ENCODE measurements at places on chromosomes 6 and 20.

DNA sequence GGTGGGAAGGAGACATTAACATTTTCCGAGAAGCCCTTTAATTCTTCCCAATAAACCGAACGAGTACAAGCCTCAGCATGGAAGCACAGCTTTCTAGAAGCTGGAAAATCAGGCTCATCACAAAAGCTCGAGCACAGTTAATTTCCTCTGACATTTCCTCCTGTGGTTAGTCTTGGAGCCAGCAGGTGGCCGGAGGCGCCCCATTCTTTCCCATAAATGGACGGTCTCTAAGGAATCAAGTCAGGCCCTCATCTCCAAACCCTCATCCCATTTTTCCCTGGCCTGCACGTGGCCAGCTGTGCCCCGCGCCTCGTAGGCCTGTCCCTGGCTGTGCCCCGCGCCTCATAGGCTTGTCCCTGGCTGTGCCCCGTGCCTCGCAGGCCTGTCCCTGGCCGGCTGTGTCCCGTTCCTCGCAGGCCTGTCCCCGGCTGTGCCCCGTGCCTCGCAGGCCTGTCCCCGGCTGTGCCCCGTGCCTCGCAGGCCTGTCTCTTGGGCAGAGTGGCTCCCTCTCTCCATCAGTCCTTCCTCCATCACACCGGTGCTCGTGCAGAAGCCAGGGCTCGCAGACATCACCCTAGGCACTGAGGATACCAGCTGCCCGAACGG lies 19.7 kb upstream of the NTSR1 start:
- peak; percentile 50 for DNase-seq

- no peak for DNase-seq
Measured at GRCh38 chr6:56073761-56074160, 173.6 kb downstream of the COL21A1 start.

DNA sequence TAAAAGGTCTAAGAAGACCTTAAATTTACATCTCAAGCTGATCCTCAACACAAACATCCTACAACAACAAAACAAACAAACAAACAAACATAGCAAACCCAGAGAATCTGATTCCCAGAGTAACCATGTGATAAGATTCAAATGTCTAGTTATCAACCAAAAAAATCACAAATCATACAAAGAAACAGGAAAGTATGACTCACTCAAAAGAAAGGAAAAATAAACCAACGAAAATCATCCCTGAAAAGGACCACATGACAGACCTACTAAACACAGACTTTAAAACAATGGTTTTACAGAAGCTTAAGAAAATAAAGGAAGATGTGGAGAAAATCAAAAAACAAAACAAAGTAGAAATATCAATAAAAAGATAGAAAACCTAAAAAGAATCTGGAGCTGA lies 18.1 kb downstream of the VNN1 start:
- DNase-seq: no peak

- no peak for DNase-seq
Measured at GRCh38 chr6:90976341-90976740, 389.5 kb upstream of the MAP3K7 start.

GRCh38 chr6:12324099-12324498 lies 33.9 kb downstream of the EDN1 start:
- DNase-seq: peak; percentile 52

GRCh38 chr6:11009353-11009752 lies 34.8 kb downstream of the ELOVL2 start:
- peak; percentile 38 for DNase-seq

DNA sequence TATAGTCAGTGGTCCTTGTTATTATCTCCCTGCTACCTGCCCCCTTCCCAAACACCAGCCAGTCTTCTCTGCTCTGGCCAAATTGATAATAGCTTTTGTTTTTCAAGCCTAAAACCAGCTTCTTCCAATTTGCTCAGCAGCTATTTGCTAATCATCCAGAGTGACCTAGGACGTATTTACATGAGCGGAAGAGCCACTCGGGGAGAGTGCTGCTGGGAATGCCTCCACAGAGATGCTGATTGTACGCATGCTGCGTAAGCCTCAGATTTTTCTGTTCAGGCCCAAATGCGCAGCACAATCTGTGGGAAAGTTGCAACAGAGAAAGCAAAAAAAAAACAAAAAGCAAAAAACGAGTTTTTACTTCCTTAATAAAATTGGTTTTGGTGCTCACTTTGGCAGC lies 24.4 kb upstream of the ID1 start:
- DNase-seq: no peak

DNA sequence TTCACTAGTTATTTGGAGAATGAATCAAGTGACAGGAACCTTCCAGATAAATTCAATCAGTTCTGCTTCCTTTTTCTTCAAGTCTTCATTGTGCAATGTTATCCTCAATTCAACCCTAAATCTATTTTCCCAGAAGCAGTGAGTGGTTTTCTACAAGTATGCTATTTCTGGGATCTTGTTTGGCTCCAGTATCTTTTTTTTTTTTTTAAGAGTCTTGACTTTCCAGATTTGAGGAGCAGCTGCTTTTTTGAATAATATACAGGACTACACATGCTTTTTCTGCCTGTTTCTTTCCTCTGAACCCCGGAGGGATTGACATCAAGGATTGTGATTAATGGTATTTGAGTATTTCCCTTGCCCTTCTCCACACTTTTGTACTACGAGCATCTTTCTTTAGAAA lies 339.2 kb upstream of the JAG1 start:
- no peak for DNase-seq

DNA sequence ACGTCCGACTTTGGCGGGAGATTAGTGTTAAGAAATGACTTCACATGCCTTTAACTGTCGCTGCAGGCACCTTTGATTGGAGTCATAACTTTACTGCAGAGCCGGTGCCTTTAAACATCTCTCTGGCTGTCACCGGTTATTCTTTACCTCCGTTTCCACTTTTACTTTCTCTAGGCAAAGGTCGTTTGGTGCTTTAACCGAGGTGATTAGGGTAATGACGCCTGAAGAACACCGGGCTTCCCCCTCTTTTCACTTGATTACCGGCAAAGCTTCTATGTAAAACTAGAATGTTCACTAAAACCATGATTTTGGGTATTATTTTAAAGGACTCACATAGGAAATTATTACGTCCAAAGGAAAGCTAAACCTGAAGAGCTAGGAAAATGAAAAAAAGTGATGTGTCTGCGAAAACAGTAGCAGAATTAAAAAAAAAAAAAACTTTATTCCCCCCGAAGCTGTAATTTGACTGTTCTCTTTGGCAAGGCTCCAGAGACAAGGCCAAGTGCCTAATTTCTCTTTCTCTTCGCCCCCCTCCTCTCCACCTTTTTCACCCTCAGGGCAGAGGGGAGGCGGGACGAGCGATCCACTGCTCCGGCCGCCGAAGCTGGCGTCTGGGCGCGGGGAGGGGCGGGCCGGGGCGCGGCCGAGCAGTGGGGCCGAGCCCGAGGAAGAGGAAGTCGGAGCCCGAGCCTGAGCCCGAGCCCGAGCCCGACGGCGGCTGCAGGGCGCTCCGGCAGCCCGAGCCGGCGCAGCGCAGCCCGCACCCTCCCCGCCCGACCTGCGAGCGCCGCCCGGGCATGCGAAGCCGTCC lies at the start of gene PLEKHG1:
TSS of gene PLEKHG1 (plus strand) at position 687 of the 811 bp plus-strand sequence. CDS start 133,797 bp downstream, outside the sequence.
- DNase-seq: peak; percentile 15

DNA sequence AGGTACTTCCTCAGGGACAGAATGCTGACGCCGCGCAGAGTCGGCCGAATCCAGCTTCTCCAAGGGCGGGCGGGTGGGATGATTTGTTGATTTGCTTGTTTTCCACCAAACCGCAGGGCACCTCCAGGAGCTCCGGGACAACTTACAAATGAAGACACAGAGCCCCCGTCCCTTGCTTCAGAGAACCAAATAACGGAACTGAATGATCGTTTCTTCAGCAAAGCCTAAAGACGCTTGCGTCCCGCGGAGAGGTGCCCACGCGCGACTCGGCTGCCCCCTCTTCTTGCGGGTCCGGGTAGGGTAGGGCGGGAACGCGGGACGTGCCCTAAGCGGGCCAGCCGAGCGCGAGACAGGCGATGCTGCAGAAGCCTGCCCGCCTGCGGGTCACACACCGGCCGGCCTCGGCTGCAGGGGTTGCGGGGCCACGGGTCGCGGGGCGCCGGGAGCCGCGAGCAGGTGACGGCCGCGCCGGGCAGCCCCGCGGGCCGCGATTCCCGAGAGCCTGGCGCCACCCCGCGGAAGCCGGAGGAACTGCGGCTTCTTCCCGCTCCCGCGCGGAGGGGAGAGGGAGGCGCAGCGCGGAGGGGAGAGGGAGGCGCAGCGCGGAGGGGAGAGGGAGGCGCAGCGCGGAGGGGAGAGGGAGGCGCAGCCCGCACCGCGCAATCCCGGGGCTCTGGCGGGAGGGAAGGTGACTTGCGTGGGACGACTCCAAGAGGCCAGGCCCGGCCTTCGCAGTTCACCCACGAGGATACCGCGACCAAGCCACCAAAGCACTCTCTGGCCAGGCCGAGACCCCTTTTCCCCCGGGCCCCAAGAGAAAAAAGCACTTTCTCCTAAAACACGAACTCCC lies 7.7 kb upstream of the FOXF2 start:
- DNase-seq: peak; percentile 87

- no peak for DNase-seq
Measured at GRCh38 chr6:169763881-169764280, 12.5 kb downstream of the ERMARD start.

DNA sequence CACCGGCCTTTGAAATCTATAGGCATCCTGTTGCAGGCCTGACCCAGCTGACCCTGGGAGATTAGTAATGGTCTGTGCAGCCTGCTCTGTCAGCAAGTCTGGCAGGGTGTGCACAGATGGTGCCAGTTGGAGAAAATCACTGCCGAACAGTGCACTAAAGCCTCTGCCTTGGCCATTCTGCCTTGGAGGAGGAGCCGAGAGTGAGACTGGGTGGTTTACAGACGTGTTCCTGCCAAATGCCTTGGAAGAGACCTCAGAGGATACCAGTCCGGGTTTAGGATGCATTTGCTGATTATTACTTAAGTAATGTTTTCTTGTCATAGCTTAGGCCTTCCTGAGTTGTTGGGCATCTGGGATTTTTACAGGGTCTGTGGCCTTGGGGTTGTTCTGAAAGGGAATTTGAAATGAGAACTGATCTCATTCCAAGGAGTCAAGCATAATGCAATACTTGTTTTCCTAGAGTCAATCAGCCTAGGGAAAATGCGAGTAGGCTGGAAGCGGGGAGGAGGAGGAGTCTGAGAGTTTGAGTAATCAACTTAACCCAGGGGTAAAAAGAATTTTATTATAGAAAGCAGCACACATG lies 292.1 kb downstream of the SOX4 start:
- DNase-seq: peak; percentile 38

- DNase-seq: peak; percentile 16
Measured at GRCh38 chr6:116557893-116558292, 4.3 kb downstream of the CALHM4 start.

DNA sequence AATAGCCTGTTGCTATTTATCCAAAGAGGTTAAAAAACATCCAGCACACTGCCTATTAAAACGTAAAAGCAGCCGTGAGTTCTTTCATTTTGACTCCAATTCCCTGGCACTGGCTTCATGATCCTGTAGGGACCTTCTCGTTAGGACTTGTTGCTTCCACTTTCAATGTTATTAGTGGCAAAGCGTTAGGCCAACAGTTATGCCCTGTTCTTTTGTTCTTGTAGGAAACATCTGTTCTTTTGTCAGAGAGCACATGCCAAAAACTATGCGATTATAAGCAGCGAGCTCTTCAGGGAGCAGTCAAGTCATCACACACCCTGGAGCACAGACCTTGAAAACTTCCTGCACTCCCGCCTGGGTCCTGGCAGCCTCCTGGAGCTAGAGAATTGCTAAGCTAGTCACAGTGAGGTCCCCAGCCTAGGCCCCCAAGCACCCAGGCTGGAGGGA lies 609.5 kb upstream of the ARID1B start:
- DNase-seq: no peak

GRCh38 chr6:53321701-53322100 lies 27.0 kb downstream of the ELOVL5 start:
- no peak for DNase-seq

- DNase-seq: no peak
Measured at GRCh38 chr6:278494-278893, 13.8 kb upstream of the DUSP22 start.

DNA sequence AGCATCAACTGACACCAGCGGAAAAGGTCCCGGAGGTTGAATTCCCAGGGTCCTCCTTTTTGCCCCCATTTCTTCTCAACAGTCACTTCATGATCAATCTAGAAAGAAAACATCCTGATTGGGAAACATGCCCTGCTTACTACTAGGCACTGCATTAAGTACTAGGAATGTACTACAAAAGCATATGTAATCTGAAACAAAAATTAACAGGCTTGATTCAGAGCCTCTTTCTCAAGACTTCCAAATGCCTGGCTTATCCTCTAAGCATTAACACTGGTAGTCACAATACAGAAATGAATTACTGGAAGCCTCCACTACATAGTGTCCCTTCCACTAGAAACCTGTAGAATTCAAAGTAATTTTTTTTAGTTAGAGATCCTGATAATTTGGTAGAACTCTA lies 84.5 kb upstream of the LYRM2 start:
- DNase-seq: no peak

DNA sequence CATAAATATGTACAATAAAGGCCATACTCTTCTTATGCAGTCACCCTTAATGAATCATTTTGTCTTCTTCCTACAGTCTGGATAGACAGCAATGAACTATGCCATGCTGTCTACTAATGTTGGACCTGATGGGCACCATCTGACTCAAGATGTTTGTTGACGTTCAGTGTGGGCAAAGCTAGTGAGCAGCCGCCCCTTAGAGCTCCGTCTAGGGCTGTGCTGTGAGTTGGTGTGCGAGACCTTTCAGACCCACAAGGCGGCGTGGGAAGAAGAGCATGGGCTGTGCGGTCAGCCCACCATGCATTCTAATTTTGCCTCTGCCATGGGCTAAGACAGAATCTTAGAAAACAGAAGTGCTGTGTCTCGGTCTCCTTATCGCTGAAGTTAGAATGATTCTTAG lies 829.4 kb downstream of the QKI start:
- DNase-seq: no peak

DNA sequence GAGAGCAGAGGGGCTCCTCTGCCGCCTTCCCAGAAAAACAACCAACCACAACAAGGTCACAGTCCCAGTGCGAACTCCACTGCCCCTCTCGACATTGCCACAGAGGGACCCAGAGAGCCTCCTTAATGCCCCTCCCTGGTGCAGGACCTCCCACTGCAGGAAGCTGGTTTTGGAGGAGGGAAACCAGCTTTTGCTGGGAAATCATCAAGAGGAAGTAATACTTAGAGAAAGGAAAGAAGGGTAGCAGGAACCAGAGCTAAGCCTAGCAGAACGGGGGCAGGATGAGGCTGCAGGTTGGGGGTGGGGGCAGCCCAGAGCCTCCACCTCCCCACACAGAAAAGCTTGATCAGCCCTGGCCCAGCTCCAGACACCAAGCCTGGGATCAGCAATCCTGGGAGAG lies 37.7 kb upstream of the SIRPA start:
- DNase-seq: no peak

- DNase-seq: no peak
Measured at GRCh38 chr6:143187238-143187923, 126.7 kb downstream of the AIG1 start.
